Activated T-helper 1 cell treated with anti-CD3 and anti-CD28 coated beads, Interleukin-2, amount 50 U/mL, for 16 hours (primary cell): ENCODE measurements at places on chromosomes 16 and 17.
A peak's percentile ranks its signal among the peaks of the same experiment; 100 is the strongest.

DNA sequence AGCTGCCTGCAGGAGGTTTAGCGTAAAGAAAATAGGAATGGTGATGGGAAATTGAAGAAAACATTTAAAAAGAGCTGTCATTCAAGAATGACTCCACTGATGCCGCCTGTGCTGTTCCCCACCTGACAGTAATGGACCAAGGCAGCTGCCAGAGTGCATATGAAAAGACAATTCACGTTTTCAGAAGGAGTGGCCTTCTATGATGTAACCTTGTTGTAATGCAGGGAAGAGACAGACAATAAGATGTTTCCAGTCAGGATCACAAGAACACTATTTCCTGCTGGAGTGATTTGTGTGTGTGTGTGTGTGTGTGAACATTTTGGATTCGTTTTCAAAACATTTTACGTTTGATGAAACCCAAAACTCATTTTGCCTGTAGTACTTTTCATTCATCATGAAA is 203.7 kb downstream of the LGALS9B start:
- no peak for DNase-seq

DNA sequence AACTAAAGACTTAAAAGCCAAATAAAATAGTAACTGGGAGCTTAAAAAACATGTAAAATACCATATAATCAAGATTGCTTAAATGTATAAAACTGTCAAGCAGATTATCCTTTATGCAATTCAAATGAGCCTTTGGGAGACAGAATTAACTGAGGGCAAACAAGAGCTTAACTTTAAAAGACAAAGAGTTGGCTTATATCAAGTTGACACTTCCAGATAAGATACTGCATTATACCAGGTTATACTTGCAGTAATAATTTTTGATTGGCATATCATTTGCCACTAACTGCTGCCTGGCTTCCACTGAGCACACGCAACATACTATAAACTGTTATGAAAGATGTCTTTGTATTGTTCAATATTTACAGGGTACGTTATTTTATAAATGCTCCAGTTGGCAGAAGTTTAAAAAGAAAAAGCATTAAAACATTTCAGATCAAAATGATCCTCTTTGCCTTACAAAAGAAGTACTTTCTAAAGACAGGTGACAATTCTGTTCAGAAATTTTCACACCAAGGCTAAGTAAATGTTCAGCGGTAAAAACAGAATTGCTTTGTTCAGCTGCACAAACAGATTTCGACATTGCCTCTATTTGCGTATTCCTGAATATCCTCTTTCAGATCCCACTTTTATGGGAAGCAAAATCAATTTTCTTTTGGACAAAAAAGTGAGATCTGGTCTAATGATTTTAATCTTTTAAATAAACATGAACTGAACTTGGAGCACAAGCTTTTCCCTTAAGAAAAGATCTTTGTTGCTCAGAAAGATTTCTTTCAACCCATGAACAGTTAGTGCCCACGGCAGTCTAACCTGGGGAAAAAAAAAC is 50.7 kb downstream of the TOX3 start:
- no peak for DNase-seq

DNA sequence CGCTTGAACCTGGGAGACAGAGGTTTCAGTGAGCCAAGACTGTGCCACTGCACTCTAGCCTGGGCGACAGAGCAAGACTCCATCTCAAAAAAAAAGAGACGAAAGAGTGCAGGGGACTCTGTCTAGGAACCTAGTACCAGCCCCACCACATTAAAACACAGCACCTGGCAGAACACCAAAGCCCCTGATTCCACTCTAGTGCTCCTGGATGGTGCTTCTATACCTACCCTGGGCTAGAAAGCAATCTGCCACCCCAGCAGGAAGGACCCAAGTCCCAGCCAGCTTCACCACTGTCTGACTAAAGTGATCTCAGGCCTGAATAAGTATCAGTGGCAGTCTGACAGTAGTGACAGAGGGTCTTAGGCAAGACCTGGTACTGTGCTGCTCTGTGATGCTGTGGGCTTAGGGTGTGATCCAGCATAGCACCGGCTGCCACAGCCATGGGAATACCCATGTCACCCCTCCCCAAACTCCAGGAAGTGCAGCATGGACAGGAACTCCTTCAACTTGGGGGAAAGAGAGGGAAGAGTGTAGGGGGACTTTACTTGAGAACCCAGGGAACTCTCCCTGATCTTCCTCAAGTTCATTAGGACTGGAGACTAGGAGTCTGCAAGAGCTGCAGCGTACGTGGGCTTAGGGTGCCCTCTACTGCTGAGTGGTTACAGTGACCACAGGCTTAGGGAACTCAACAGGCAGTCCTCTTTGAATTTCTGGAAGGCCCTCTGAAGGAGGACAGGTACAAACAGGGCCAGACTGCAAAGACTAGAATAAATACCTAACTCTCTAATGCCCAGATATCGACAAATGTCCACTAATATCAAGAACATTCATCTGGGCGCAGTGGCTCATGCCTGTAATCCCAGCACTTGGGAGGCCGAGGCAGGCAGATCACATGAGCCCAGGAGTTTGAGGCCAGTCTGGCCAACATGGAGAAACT is 30.0 kb upstream of the RNF43 start:
- peak; percentile 17 for DNase-seq

- no peak for DNase-seq
Measured at GRCh38 chr17:21113716-21114115, 13.0 kb upstream of the DHRS7B start.

GRCh38 chr17:70906808-70907207 is 737.5 kb downstream of the KCNJ2 start:
- no peak for DNase-seq

DNA sequence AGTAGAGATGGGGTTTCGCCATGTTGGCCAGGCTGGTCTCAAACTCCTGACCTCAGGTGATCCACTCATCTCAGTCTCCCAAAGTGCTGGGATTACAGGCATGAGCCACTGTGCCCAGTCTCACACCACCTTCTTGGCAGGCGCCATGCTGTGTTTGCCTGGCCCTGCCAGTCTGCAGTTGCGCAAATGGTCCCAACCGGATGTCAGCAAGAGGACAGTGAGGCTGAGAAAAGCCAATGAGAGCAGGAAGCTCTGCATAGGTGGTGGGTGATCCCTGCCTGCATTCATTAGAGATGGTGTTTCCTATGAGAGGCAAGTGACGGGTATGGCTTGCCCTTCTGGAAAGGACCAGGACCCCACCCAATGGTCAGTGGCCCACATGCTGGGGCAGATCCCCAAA is 59.3 kb downstream of the PECAM1 start:
- DNase-seq = no peak

DNA sequence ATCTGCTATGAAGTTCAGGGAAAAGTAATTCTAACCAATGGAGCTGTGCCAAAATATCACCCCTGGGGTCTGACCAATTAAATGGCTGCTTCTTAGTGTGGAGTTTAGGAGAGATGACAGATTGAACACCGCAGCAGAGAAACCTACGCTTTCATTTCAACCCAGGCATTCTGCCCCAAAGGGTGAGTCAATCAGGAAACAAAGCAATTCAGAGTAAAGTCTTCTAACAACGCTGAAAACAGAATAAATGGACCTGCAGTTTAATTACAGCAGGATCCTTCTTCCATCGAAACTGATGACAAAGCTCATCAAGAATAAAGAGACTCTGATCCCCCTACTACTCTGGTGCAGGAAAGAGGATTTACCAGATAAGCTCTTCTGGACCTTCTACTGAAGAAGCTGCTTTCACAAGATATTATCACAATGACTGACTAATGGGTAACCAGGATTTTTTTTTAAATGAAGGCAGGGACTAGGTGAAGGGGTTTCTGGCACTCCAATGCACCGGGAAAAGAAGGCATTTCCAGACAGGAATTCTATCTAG is 16.7 kb downstream of the RFFL start:
- peak; percentile 51 for DNase-seq

GRCh38 chr16:82867485-82867884 is 240.7 kb downstream of the CDH13 start:
- DNase-seq = no peak

DNA sequence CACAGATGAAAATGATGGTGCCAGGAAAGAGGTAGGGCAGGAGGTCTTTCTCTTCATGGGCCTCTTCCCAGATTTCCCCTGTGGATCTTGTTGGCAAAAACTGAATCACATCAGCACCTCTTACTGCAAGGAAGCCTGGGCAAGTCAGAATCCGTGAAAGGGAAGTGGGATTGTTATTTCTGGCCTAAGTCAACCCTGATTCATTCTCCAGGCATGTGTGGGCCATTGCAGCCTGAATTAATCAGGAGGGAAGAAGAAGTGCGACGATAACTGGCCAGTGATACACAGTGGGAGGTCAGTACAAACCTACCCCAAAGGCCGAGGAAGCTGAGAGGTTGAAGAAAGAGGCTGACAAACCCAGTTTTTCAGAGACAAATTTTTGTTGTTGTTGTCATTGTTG is 17.9 kb upstream of the NSMCE1 start:
- DNase-seq = no peak

- DNase-seq = no peak
Measured at GRCh38 chr16:67255553-67256221, 6.9 kb downstream of the SLC9A5 start.

DNA sequence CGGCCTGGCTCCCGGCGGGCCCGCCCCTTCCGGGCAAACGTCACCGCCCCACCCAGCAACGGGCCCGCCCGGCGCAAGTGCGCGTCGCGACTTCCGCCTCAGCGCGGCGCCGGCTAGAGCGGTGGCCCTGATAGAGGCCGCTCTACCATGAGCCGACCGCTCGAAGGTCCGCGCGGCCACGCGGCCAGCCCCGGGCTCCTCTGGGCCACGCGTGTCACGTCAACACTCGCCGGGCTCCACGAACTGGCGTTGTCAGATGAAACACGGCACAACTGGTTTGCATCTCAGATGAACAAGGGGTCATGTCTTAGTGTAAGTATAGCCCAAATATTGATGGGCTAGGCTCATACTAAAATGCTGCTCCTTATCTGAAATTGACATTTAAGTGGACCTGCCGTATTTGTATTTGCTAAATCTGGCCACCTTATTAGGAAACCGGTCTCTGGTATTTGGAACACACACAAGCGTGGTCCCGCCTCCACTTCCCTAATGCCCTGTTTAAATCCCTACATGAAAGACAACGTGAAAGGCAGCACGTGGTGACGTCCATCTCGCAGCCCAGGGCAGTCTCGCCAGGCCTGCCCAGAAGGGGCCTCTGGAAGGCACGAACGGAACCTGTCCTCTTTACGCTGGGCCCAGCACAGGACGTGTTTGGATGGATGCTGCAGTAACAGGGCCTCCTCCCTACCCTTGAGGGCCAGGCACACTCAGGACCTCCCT is at the start of gene ZNF598:
Gene ZNF598, minus strand, starts transcription at position 31 of the 720 bp plus-strand sequence.
- DNase-seq = peak; percentile 76

DNA sequence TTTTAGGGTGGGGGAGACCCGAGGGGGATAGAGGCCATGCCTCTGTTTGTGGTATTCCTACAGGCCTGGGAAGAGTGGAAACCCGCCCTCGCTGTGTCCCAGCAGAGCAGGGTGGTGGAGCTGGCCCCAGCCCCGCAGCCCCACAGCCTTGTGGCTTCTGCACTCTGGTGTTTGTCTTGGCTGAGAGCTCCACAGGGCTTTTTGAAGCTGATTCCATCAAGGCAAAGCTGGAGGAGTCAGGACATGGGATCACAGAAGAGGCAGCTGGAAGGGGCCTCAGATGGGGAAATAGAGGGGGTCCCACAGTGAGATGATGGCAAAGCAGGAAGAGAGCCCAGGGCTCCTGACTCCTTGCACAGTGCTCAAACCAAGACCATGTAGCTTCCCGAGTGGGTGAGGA is 5.0 kb upstream of the WFIKKN2 start:
- no peak for DNase-seq

DNA sequence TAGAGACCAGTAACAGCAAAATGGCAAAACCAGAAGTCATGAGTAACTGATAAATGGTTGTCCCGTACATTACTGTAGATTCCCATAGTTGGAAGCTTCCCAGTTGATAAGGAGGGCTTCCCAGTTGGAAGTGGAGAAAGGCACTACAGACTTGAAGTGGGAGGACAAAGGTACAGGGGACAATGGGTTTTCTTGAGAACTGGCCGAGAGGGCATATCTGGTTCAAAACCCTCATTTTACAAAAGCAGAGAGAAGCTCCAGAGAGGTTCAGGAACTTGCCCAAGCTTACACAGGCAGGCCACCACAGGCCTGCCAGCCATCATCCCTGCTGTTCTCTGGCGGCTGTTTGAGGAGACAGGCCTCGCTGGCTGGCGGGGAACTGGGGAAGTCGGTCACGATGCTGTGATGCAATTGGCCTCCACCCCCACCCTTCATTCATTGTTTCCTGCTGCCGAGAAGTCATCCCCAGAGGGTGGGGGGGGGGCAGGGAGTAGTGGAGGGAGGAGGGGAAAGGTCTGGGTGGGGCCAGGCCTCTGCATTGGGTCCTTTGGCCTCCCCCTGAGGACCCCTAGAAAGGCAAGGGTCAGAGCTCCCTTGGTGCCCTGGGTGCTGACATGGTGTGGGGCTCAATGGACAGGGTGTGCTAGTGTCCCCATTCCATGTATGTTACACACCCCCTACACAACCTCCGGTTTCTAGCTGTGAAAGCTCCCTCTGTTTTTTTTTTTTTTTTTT is 3.0 kb downstream of the UBALD2 start:
- peak; percentile 62 for DNase-seq

- DNase-seq = no peak
Measured at GRCh38 chr16:74232806-74233465, 63.7 kb upstream of the PSMD7 start.

DNA sequence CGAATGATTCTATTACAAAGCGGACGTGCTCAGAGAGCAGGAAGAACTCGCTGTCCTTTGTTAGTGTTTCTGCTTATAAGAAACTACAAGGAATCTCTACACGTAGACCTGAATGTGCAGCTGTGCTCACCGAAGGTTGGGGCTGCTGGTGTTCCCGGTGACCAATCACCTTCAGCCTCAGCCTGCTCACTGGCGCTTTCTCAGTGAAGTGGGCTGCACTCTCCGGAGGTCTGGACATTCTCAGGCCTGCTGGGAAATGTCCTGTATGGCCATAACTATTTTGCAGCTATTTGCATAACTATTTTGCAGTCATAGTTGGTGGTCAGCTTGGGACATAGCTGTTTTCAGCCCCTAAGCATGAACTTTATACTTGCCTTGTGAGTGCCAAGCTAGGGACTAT is 9.7 kb upstream of the CIAO3 start:
- no peak for DNase-seq

GRCh38 chr17:58415371-58416055 is 1.8 kb downstream of the RNF43 start:
- no peak for DNase-seq

GRCh38 chr16:86286991-86287663 is 223.2 kb upstream of the FOXF1 start:
- DNase-seq = no peak

- DNase-seq = no peak
Measured at GRCh38 chr16:50430076-50430475, 61.3 kb upstream of the BRD7 start.

DNA sequence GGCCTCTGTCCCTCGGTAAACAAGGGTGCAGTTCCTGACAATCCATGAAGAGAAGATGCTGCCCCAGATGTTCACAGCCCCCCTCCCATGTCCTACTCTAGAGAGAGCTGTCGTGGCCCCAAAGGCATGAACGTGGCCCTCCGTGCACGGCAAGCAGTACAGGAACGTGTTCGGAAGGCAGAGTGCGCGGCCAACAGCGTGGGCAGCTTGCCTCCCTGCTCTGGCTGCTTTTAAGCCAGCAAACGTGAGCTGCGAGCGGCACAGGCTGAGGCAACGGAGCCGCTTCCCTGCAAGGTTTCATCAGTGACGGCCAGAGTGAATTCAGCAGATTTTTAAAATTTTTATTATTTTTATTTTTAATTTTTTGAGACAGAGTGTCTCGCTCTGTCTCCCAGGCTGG is 37.2 kb downstream of the PEMT start:
- no peak for DNase-seq
